ENCODE measurements at places on chromosomes 4 and X.

- DNase-seq, result no peak
Observed at GRCh38 chr4:184824081-184824775, 1.5 kb downstream of the ACSL1 start.

GRCh38 chr4:157591245-157591644 is 370.7 kb downstream of the GRIA2 start:
- DNase-seq, result no peak

DNA sequence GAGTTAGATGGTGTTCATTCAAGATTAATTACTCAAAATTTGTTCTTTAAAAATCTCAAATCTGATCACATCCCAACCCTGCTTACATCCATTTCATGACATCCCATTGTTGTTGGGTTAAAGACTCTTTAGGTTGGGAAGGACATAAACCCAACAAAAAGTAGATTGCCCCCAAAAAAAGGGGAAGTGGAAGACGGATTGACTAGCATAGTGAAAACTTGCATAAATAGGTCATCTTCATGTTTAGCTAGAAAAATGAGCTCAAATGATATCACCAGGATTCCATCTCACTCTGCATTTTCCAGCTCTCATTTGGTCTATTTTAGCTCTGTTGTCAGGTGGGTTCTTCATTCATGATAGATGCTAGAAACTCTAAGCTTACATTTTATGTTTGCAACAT is 18.5 kb upstream of the TET2 start:
- DNase-seq, result no peak

DNA sequence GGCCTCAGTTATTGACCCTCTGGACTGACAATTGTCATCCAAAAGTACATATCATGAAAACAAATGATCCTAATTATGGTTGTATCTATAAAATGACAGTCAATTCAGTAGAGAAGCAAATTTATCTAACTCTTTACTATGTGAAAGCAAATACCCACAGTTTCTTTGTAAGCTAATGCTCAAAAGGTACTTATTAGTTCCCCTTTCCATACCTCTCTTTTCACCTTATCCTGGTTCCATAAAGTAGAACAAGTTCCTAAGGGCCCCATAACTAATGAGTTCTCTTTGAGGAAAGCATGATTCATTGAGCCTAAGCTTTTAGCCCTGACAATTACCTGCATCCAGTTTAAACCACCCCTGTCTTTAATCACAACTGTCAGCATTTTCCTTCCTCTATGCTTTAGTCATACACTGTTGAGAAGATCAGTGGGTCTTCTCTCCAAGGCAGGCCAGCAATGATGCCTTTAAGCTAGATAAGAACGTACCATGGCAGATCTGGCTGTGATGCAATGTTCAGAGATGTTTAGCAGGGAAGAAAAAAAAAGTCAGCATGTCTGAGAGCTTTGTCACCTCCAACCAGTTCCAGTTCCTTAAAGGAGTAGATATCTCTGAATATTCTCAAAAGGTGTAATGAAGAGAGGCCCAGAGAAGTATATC is 179.7 kb upstream of the RASGEF1B start:
- no peak for DNase-seq

- no peak for DNase-seq
Observed at GRCh38 chrX:54560411-54560810, 30.4 kb downstream of the GNL3L start.

DNA sequence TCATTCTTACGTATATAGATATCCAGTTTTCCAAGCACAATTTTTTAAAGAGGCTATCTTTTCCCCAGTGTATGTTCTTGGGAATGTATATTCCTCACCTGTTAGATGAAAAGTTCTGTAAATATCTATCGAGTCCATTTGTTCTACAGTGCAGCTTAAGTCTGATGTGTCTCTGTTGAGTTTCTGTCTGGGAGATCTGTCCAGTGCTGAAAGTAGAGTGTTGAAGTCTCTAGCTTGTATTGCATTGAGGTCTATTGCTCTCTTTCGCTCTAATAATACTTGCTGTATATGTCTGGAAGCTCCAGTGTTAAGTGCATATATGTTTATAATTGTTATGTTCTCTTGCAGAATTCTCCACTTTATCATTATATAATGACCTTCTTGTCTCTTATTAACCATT is 373.1 kb downstream of the PPARGC1A start:
- DNase-seq, result no peak

DNA sequence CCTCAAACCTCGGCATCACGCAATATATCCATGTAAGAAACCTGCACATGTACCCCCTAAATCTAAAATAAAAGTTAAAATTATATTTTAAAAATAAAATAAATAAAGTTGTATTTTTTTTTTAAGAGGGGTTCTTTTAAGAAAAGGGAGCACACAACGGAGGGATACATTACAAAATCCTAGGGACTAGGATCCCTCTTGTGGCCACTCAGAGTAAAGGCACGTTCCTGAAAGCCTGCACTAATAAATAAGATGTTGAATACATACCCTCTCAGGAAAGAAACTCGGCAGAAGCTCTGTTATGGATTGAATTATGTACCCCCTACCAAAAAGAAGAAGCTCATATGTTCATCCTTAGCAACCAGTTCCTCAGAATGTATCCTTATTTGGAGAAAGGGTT is 50.9 kb upstream of the PRDX4 start:
- DNase-seq, result no peak

GRCh38 chr4:82201805-82202641 is 171.8 kb downstream of the HNRNPD start:
- no peak for DNase-seq

DNA sequence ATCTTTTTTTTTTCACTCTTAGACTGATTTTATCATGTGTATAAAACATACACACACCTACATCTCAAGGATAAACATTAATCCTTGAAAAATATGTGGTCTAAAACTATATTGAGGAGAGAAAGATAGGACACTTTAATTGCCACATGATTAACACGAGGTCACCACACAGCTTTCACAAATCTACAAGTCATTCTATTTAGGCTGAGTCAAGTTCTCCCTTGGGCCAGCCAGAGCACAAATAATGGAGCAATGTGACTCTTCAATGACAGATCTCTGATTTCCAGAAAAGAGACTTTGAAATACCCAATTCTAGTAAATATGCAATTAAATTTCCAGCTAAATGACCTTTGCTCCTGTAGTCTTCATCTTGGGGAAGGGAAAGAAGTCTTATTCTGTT is 12.9 kb upstream of the ADH4 start:
- DNase-seq, result no peak

DNA sequence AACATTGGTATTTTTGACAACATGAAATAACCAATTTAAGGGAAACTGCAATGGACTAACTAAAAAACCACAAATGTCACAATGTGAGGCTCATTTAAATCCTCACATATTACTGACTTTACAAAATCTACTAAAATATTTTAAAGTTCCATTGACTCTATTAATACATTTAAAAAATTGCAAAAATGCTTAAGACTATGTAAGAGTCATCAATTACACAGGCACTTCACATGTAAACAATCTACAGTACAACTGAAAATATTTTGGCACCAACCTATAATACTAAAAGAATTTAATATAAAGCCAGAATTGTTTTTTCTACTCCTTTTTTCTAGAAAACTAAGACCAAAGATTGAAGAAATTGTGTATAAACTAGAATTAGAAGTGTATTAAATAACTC is 76.8 kb upstream of the RBMXL3 start:
- DNase-seq, result no peak

DNA sequence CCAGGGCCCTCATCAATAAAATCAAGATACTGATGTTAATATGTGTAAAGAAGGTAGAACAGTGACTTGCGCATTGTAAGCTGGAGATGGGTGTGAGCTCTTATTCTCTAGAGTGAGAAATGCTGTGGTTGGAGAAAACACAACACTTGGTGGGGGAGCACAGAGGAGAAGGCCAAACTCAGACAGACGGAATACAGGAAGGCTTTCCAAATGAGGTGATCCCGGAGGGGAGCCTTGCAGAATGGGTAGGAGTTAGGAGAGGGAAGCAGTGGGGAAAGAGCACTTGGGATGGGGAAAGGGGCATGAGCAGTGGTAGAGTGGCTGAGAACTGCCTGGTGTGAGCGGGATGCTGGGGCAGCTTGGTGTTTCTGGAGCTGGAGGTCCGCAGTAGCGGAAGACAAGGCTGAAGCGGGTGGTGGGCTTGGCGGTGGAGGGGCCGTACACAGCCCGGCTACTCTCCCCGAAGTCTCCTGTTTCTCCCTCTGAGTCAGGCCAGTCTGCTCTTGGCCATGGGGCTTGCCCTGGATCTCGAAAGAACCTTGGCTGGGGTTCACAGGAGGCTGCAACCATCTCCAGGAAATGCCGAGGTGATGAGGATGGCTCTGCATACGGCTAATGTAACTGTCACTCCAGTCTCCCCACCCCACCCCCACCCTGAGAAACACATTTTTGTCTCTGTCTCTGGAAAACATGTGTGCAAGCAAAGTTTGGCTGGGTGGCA is 11.3 kb upstream of the PLAC1 start:
- no peak for DNase-seq

- no peak for DNase-seq
Observed at GRCh38 chrX:25131055-25131454, 115.3 kb upstream of the ARX start.

- DNase-seq, result no peak
Observed at GRCh38 chrX:145405012-145405411, 157.7 kb downstream of the SPANXN1 start.

DNA sequence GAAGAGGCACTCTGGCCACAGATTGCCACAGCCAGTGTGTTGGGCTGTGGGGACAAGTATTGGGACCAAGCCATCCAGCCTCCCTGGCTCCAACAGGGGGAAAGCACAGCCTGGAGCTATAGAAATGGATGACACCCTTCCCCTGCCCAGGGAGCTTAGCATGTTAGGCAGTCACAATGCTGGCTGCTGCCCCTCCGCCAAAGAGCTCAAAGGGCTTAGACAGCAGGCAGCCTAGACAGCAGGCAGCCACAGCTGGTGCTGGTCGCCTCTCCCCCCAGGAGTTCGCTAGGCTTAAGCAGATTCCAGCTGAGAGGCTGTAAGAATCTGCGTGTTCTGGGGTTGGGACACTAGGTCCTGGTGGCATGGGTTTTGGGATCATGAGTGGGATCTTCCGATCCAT is 94.5 kb upstream of the MXRA5 start:
- DNase-seq, result no peak

- no peak for DNase-seq
Observed at GRCh38 chrX:134601240-134601765, 57.0 kb downstream of the PLAC1 start.

DNA sequence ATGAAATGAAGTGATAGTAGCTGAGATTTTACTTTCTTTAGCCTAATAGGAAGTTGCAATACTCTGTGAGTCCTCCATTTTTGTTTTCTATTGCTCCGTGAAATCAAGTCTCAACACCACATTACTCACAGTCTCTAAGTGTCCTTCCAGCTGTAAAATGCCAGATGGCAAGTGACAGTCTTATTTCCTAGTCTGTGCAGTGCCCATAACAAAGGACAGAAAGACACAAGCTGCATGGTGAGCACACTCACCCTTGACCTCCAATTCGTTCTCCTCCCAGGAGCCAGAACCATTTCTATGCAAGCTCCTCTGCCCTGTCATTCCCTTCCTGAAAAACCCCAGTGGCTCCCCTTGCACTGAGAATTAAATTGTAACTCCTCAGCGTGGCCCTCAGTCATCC is 101.6 kb downstream of the PARM1 start:
- DNase-seq, result no peak

DNA sequence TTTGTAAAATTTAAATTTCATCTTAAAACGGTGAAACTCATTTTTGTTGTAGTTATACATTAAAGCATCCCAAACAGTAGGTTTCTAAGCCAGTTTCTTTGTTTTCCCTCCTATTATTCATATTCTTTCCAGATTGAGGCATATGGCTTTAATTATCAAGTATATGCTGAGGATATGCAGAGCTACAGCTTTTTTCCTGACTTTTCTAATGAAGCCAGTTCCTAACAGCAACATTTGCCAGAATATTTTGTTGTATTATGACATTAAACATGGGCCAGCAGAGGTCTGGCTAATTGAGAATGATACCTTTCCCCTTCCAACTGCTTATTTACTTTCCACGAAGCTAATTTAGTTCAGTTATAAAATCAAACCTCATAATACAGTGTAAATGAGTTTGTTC is 75.3 kb downstream of the SLIT2 start:
- no peak for DNase-seq

GRCh38 chr4:76997077-76997476 is 47.5 kb downstream of the SEPTIN11 start:
- no peak for DNase-seq

GRCh38 chrX:18377796-18378195 is 23.3 kb upstream of the SCML2 start:
- no peak for DNase-seq

GRCh38 chr4:134422776-134423175 is 221.2 kb upstream of the PABPC4L start:
- no peak for DNase-seq

DNA sequence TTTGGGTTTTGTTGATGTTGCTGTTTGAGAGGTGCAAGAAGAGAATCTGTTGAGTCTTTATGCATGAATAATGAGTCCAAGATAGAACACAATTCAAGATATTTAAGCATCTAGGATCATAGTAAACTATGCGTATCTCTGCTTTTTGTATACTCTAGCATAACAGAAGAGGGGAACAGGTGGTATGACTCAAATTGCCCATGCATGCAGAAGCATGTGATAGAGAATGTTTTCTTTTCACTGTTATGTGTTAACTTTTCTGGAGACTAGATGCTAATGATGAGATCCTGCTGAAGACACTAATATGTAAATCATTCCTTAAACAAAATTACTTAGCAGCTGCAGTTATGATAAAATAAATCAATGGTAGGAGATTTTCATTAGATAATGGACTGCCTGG is 165.3 kb upstream of the FTHL17 start:
- DNase-seq, result no peak

- DNase-seq, result no peak
Observed at GRCh38 chr4:16196482-16197393, 29.5 kb downstream of the TAPT1 start.

GRCh38 chr4:95155759-95156451 is 392.9 kb downstream of the UNC5C start:
- no peak for DNase-seq

GRCh38 chr4:153582954-153583702 is 101.0 kb upstream of the TLR2 start:
- DNase-seq, result no peak

DNA sequence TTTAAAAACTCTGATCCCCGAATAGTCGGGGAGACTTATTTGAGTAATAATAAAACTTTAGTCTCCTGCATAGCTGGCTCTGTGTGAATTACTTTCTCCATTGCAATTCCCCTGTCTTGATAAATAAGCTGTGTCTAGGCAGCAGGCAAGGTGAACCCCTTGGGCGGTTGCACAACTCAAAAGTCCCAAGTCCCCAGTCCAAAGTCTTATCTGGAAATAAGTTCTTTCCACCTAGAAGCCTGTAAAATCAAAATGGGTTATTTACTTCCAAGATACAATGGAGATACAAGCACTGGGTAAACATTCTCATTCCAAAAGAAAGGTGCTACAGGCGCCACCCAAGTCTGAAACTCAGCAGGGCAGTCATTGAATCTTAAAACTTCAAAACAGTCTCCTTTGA is 10.1 kb upstream of the PNMA5 start:
- no peak for DNase-seq
